ENCODE measurements at places on chromosomes 16 and 17. TPM values are rescaled to one million over a fixed set of nuclear protein-coding genes. Genes with fewer than 3 reads are reported as not detected.

DNA sequence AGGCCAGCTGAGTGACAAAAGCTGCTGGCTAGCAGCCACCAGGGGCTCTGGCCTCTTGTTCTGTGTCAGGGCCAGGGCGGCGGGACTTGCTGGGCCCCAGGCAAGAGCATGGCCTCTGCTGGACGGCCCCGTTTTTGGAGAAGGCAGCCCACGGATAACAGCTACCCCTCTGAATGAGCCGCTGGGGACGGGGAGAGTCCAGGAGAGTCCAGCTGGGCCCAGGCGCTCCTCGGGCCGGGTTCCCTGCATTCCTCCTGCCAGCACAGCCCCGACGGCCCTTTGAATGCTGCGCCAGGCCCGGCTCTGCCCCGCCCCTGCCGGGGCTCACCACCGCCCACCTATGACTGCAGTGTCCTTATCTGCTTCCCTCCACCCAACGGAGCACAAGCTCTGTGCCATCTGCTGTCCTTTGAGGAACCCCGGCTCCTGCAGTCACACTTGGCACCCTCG lies 33.4 kb downstream of the SLC7A5 start:
- DNase-seq: no peak

DNA sequence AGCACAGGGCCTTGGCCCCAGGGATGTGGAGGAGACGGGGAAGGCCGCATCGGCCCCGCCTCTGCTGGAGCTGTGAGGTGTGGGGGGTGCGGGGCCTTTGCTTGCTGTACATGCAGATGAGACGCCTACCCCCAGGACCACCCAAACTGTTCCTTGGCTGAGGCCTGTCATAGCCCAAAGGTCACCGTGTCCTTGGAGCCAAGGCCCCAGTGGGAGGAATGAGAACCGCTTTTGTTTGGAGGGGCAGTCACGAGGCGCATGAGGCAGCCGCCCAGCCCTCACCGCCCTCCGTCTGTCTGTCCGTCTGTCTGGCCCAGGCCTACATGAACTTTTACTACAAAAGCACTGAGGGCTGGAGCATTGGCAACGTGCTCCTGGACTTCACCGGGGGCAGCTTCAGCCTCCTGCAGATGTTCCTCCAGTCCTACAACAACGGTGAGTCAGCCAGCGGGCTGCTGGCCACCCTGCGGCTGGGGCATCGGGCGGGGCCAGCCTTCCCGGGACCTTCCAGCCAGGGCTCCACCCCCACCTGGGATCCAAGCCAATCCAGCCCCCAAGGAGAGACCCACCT lies 8.8 kb downstream of the TAX1BP3 start:
- peak; percentile 85 for DNase-seq

GRCh38 chr17:78933959-78934568 lies 8.9 kb upstream of the TIMP2 start:
- DNase-seq: peak; percentile 98

GRCh38 chr17:72120642-72121163 lies at the start of gene SOX9:
Gene SOX9, plus strand, starts transcription at chr17:72121020. Its CDS starts 372 bp downstream, at chr17:72121392.
- peak; percentile 95 for DNase-seq

GRCh38 chr16:88539261-88539651 lies 30.9 kb upstream of the ZC3H18 start:
- DNase-seq: no peak

DNA sequence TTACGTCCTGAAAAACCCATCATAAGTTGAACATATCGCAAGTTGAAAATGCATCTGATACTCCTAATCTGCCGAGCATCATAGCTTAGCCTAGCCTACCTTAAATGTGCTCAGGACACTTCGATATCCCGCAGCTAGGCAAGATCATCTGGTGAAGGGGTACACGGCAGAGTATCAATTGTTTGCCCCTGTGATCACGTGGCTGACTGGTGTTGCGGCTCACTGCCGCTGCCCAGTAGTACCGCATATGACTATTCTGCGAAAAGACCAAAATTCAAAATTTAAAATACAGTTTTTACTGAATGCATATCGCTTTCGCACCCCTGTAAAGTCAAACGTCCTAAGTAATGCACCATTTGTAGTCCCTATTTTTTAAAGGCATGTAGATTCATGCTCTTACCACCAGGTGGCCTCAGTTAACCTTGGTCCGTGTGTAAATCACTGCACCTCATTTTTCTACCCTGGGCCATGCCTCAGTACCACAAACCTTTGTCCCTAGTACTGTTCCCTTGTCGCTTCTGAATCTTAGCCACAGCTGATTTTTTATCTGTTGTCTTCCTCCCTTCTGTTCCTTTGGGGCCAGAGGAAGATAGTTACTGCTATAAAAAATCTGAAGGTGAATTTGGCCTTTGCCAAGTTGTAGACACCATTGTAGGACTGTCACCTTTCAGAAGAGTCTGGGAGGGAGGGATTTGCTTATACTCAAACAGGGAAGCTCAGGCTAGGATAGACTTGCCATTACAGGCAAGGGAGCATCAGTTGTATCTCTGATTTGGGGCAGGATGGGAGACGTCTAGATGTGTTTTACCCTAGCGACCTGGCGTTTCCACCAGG lies 34.4 kb downstream of the WWP2 start:
- peak; percentile 64 for DNase-seq

DNA sequence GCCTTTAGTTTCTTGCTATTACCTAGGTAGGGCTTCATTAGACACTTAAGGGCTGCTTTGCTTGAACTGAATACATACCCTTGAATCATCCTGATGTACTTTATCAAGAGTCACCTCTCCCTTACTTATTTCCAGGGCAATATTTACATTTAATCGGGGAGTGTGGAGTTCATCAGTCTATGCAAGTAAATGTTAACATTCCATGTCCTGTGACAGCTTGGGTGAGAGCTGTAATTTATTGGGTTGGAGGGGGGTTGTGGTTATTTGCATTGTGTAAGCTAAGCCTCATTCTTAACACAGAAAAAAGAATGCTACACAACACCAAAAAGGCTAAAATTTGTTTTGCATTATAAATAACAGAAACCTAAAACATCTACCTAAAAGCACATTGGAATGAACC lies 16.7 kb downstream of the KCNJ16 start:
- DNase-seq: no peak

DNA sequence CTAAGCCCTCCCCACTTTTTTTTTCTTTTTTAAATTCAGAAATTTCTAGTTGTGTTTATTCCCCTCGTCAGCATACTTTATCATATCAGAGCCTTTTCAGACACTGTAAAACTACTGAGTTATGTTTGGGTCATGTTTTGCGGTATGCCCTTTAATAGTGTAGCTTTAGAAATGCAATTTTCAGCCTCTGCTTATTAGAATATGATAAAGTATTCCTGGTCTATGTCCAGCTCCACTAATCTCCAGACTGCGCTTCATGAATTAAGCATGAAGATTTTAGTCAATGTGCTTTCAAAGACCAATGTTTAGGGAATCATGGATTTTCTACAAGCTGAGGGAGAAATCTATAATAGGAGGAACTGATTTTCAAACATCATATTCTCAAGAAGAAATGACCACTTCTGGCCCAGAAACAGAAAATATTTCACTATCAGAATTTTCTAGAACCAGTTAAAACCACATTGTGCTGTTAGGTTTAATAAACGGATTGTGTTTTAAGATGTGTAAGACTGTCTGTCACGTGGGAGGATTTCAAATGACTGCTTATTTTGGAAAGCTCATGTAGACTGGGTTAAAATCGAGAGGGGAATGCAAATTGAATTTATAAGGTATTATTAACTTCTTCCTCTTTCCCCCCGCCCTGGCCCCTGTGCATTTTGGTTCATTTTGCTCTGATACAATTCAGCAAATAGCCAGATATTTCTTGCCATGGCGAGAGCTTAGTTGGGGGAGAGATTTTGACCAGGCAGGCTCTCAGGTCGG lies 498.5 kb downstream of the WWOX start:
- DNase-seq: no peak

DNA sequence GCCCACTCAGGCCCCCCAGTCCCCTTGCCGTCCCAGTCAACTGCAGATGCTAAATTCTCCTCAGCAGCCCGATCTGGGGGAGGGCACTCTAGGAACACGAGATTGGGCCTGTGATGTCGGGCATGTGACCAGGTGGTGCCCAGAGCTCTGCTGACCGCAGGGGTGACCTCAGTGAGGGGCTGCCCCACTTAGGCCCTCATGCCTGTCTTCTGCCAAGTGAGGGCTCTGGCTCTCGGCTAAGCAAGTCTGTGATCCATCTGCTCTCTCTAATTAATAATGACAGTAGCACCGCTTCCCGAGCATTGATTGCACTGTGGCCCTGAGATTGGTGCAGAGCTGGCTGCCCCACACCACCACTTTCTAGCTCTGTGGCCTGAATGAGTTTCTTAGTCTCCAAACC lies 138.8 kb downstream of the MRM1 start:
- no peak for DNase-seq

- no peak for DNase-seq
Observed at GRCh38 chr16:72704746-72705372, 343.1 kb downstream of the ZFHX3 start.

DNA sequence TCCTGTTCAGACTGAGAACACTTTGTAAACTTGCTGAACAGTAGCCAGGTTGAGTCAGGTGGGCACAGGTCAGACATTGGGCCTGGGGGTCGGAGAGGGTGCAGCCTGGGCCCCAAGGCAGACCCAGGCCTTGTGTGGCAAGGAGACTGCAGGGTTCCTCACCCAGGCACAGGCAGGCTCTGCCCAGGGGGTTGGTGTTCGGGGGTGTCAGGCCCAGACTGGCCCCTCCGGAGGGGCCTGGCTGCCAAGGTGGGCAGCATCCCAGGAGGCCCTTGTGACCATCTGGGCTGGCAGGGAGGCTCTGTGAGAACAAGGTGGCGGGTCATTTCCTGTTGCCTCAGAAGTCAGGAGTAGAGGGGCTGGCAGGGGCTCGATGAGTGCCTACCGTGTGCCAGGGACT lies 585 bp upstream of the MYO15A start:
- DNase-seq: no peak

GRCh38 chr17:12691173-12691572 lies 25.5 kb downstream of the MYOCD start:
- DNase-seq: no peak

DNA sequence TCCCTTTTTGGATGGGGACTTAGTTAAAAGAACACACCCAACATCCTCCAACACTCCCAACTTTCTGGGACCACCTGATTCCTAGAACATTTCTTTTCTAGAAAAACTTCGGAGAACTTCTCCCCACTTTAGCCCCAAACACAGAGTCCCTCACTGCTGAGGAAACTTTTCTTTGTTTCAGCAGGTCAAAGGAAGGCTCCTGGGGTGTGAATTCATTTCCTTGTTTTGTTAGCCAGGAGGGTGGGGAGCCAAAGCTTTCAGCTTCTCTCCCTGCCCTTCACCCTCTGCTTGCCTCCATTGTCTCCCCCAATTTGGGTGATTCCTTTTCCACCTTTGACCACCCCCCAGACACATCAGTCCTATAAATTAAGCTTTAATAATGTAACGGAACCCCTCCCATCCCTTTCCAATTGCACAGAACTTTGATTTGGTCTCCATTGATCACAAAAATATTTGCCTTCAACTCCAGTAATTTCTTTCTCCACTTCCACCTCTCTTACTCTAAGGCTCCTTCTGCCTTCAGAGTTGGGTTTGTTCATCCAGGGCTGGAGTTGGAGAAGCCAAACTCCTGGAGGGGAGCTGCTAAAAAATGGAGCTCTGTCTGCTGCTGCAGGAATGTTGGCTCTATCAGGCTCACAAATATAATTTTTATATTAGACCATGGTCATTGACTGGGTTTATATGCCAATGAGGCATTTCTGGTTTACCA lies 10.3 kb downstream of the HOXB4 start:
- no peak for DNase-seq

GRCh38 chr17:13194887-13195286 lies 177.1 kb upstream of the ELAC2 start:
- no peak for DNase-seq

GRCh38 chr17:6994118-6994598 lies 1.7 kb upstream of the ALOX12 start:
- DNase-seq: no peak

GRCh38 chr17:27899525-27899924 lies 6.4 kb upstream of the LYRM9 start:
- no peak for DNase-seq

DNA sequence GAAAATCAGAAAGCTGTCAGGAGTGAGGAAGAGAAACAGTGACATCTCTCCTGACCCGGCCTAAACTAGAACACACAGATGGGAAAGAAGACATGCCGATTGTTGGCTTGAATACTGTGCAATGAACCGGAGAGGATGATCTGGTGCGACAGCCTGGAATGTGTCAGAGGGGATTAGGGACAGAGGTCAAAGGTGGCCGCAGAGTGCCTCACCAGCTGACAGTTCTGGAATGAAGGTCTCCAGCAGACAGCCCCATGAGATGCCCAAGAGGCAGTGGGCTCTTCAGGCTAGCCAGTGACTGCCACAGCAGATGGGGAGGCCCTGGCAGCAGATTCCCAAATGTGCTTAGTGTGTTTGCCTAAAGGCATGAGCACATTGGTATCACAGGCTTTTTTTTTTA lies 623.2 kb downstream of the CDH8 start:
- DNase-seq: no peak

- no peak for DNase-seq
Observed at GRCh38 chr17:50943575-50943933, 77.4 kb upstream of the TOB1 start.

DNA sequence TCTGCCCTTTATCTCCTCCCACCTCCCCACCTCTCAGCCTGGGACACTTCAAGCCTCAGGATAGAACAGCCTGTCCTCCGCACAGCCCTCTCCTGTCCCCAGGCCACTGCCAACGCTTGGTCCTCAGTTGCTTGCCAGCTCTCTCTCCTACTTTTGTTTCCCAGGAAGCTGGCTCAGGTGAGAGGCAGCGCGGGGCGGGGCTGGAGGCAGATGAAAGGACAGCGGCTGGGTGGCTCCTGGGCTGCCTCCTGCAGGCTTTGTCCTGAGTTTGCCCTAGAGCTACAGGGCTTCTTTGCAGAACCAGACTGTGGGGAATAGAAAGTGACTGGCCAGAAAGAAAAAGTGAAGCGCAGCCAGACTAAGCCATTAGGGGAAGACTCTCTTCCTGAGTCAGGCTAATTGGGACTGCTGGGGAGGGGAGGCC lies 48.2 kb upstream of the CDC42EP4 start:
- no peak for DNase-seq

- no peak for DNase-seq
Observed at GRCh38 chr17:1639549-1640180, 5.9 kb downstream of the SCARF1 start.

DNA sequence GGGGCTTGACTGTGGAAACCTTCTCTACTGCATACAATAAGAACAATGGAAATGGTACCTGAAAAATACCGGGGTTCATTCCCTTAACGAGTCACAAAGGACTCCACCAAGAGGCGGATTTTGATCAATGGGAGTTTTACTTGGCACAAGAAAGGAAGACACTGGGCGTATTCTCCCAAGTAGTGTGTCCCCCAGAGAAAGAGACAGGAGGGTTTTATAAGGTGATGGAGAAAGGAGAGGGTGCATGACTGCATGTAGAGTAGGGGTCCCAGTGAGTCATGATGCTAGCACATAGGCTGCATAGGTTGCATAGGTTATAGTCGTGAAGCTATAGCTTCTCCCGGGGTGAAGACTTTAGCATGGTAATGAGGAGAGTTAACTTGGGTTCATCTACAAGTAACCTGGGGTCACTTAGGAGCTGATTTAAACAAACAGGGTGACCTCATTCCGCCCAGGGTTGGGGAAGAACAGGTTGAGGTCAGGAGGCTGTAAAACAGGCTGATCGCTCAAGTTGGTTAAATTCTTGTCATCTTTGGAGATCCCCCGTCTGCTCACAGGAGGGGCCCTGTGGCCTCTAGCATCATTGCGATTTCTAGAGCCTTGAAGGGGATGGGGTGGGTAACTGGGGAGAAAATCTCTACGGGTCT lies 1.5 kb downstream of the MPV17L start:
- no peak for DNase-seq

PDPK1 gene
- total RNA-seq: 22.7 TPM

NHLRC4 gene
- total RNA-seq: 0.11 TPM

PPL gene
- total RNA-seq: 0.13 TPM

P2RX1 gene
- total RNA-seq: 0.17 TPM

PIRT gene
- not detected for total RNA-seq

KRT17 gene
- 6.9 TPM for total RNA-seq

CNTNAP4 gene
- total RNA-seq: not detected

ZNF385C gene
- not detected for total RNA-seq

PLEKHH3 gene
- 20.4 TPM for total RNA-seq

All from LHCN-M2 (cell line).